ENCODE measurements at places on chromosomes 12 and 14.
A peak's percentile ranks its signal among the peaks of the same experiment; 100 is the strongest.

- no peak for DNase-seq
These were observed 565.8 kb upstream of the ATP2B1 start for GRCh38 chr12:90274407-90274806.

DNA sequence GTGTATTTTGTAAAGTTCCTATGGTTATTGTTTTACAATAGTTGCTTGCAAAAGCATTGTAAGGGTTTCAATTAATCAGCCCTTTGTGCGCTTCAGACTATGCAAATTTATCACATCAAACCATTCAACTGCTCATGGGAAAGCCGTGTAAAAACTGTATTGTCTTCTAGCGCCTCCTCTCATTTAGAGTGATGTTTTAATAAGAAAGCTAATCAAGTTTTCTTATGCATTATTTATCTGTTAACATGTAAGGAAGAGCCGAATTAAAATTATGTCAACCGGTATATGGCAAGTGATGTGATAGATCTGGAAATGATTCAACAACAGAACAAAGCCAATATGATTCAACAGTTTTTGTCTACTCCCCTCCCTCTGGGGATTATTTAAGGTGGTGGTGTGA lies 92.5 kb upstream of the RFX4 start:
- no peak for DNase-seq

DNA sequence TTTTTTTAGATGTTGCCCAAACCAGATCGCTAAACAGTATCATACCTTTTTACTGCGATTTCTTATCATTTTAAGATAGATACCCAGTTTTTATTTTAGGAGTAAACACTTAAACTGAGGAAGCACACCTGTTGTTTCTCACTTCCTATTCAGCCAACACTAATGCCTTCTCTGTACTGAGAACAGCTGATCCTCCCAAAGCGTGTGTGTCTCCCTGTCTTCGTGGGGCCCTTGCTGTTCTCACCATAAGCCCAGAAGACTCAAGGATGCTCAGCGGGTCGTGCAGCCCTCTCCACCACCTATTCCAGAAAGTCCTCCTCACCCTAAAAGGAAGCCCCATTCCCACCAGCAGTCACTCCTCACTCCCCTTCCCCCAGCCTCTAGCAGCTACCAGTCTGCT lies 14.8 kb downstream of the PPP2R5C start:
- no peak for DNase-seq

DNA sequence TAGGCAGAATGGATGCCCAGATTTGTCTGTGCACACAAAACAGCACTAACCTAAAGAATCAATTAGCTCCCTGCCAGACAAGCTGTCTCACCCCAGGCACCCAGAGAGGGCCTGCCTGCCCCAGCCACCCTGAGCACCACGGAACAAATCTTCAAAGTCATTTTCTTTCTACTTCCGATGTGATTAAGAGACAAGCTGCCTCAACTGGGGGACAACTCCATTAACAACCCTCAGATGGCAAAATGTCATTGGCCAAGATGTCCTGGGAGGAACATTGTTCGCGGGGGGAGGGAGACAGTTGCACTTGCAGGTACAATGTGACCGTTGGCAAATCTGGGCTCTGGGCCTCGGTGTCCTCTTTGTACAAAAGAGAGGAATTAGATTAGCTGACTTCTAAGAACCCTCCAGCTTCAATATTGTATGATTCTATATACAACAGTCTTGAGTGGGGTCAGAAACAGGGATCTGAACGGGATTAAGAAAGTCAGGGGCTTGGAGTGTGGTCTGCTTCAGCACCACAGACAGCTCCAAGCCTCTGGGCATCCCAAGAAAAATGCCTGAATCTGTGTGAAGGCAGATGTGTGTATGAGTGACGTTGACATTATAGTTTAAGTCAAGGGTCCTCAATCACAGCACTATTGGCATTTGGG lies 42.8 kb upstream of the CMKLR1 start:
- DNase-seq: no peak

DNA sequence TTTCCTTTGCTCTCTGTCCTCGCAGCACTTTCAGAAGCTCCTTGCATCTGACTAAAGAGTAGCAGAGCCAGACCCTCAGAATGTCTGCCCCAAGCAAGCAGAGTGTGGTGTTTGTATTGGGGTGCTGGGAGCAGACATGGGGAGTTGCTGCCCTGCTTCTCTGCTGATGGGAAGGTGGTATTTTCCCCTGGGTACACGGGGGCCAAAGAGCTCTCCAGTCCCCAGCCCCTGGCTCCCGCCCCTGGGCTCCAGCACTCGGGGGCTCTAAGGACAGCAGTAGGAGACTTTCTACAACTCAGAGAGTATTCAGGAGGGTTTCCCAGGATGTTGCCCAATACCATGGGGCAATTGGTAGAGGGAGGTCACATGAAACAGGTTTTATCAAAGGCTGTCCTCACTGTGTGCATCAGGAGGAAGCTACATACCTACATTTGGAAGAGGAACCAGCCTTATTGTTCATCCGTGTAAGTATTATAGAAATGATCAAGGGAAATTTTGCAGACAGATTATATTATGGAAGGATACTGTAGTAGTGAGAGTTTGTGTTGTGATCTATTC lies 50.3 kb downstream of the DAD1 start:
- no peak for DNase-seq

DNA sequence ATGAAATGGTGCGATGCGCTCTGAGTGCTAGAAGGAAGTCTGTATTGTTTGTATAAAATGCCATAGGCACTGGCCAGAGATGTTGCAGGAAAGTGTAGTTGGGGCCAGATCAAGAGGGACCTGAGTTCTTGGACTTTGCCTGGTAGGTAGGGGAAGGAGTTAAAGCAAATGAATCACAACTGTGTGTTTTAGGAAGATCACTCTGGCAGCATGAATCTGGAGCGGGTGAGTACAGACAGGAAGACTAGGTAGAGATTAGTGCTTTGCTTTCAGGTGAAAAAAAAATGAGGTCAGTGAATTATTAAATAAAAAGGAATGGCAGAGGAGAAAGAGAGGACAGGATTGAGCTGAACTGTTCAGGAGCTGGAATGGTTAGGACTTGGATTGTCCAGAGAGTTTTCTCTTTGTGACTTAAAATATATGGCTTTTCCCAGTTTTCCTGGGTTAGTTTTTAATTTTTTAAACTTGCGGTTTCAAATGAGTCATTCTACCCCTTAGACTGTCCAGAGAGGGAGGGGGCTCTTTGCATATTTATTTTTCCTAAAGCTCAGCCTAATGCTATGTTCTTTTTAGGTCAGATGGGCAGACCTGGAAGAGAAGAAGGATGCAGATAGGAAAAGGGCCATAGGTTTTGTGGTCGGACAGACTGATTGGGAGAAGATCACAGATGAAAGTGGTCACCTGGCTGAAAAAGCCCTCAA lies 41.1 kb downstream of the PROX2 start:
- DNase-seq: no peak

- no peak for DNase-seq
These were observed 198.7 kb downstream of the SYT1 start for GRCh38 chr12:79063258-79063657.

DNA sequence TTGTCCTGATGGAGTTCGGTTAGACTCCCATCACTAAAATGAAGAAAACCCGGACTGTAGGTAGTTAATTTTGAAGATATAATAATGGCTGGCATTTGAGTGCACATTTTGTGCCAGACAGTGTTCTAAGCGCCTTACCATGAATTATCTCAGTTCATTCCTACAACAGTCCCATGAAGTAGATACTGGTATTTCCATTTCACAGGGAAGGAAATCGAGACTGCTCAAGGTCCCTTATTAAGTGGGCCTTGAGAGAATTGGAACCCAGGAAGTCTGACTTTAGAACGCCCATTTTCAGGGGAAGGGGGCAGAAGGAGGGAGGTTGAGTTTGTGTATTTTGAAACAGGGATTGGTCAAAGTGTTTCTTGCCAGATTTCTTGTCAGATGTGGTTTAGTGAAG lies 855 bp downstream of the MNAT1 start:
- no peak for DNase-seq

DNA sequence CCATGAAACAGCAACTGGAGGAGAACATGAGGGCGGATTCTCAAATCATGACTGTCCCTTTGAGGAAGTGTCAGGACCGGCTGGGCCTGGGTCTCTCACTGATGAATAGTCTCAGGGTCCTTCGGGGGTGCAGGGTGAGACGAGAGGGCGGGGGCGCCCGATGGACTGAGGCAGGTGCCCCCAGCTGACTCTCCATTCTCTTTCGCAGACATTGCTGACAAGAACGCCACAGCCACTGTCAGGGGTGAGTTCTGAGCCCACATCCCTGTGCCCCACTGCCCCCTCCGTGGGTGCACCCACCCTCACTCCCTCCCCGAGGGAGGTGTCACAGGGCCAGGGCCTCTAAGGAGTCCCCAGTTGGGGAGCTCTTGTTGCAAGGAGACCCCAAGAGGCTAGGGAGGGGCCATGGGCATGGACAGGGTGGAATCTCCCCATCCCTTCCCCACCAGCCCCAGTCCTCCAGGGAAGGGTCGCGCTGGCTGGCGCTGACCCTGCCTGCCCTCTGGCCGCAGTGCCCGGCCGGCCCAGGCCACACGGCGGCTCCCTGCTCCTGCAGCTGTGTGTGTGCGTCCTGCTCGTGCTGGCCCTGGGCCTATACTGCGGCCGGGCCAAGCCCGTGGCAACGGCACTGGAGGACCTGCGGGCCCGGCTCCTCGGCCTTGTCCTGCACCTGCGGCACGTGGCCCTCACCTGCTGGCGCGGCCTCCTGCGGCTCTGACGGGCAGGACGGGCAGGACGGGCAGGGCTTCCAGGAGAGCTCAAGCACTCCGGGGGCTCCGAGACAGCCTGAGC lies 8.7 kb downstream of the C14orf180 start:
- no peak for DNase-seq

GRCh38 chr12:91333966-91334365 lies 151.3 kb upstream of the DCN start:
- DNase-seq: no peak

- DNase-seq: no peak
These were observed 2.8 kb downstream of the PTMS start for GRCh38 chr12:6768990-6769389.

- DNase-seq: no peak
These were observed at the start of gene DENND5B for GRCh38 chr12:31590642-31591379. Gene DENND5B, minus strand, starts transcription at chr12:31591136. Its CDS starts 304 bp downstream, at chr12:31590832.

- DNase-seq: no peak
These were observed 798.5 kb downstream of the DIO2 start for GRCh38 chr14:79412822-79413221.

GRCh38 chr12:73625226-73625625 lies 912.4 kb upstream of the ATXN7L3B start:
- no peak for DNase-seq

DNA sequence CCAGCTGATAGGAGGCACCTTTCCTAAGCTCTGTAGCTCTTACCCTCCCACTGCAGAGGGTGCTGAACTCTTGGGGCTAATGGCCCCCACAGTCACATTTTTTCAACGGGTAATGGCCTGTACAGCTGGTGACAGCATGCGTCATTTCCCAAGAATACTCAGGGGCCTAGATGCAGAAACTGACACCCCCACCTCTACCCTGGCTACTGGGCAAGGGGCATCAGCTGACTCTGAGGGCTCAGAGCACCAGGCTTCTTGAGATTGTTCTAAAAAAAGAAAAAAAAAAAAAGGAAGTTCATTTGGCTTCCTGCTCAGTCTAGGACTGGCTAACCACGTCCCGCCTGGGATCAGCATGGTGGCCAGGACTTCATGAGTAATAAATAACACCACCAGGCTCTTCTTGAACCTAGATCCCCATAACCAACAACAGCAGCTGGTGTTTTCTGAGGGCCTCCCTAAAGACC lies 35.2 kb downstream of the ZFP36L1 start:
- DNase-seq: no peak

DNA sequence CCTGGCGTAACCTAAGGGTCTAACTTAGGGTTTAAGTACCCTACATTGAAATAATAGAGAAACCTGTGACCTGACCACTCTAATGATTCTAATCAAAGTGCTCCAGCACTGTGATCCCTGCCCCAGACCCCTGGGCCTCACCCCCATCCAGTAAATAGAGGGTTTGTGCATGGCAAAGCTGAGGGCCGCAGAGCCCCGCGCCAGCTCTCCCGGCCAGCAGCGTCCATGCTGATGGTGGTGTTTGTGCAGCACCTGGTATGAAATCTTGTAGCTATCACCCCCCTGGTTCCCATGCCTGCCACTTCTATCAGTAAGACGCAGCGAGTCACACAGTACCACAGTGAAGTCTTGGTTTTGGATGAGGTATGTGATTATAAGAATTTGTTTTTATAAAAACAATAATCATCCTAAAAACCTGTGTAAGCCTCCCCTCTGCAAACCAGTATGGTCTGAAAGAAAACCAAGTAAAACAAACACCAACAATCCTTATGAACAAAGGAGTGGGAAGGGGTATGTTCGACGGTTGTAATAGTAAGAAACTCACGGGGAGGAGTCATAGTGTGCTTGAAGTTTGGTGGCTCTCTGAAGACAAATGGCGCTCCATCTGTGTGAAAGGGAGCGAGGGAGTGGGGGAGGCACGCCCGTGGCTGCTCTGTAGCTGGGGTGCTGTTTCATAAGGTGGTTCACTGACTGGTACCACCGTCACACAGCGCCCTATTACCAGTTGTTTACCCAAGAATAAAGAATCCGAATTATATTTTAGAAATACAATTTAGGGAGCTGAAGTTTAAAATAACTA lies 156.2 kb downstream of the CACNA1C start:
- no peak for DNase-seq

GRCh38 chr14:28676479-28676878 lies 90.1 kb upstream of the FOXG1 start:
- no peak for DNase-seq

GRCh38 chr14:38110258-38110657 lies 97.4 kb upstream of the SSTR1 start:
- DNase-seq: no peak

DNA sequence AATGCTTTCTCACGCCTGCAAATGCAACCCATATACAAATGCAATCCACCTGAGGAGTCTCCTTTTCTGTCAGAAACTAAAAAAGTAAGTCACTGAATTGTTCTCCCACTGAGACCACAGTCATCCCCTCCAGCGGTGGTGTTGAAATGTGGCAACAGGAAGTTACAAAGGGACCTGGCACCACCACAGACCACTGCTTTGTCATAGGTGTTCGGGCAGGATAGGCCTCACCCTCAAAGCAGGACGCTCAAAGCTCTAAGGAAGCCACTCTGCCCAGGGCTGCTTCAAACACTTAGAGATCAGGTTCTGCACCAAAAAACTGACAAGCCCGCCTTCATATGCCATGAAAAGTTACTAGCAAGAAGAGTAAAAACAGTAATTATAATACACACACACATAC lies 11.3 kb downstream of the PHLDA1 start:
- peak; percentile 47 for DNase-seq

GRCh38 chr12:122918827-122919226 lies 22.9 kb upstream of the VPS37B start:
- DNase-seq: no peak

DNA sequence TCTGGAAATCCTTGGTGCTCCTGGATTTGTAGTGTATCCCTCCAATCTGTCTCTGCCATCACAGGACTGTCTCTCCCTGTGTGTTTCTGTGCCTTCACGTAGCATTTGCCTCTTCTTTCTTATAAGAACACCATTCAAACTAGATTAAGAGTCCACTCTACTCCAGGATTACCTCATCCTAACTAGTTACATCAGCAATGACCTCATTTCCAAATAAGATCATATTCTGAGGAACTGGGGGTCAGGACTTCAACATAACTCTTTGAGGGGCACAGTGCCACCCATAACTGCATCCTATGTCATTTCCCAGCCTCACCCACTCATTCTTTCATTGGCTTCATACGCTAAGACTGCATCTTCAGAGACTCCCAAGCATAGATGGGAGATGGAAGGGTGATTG lies 106.2 kb downstream of the NT5DC3 start:
- DNase-seq: no peak

All from activated CD4-positive, CD25-positive, alpha-beta regulatory T cell (primary cell).